Mucosa of descending colon (tissue), 3 donors: ENCODE measurements at places on chromosomes 3 and 15. TPM values are rescaled to one million over a fixed set of nuclear protein-coding genes. Genes with fewer than 3 reads are reported as not detected.

Gene AGBL1
- 0.10 TPM for total RNA-seq

Gene MLF1
- 8.1 TPM for total RNA-seq

Gene CHL1
- 48.8 TPM for total RNA-seq

Gene C3orf18
- 2.5 TPM for total RNA-seq

Gene TRIM42
- total RNA-seq: not detected

Gene CCDC80
- total RNA-seq: 5.9 TPM

Gene RAB7A
- total RNA-seq: 237 TPM

Gene ERC2
- total RNA-seq: 0.06 TPM

Gene ZFAND6
- 76.5 TPM for total RNA-seq
